Choroid plexus epithelial cell (primary cell): ENCODE measurements at places on chromosomes 2 and 18.

DNA sequence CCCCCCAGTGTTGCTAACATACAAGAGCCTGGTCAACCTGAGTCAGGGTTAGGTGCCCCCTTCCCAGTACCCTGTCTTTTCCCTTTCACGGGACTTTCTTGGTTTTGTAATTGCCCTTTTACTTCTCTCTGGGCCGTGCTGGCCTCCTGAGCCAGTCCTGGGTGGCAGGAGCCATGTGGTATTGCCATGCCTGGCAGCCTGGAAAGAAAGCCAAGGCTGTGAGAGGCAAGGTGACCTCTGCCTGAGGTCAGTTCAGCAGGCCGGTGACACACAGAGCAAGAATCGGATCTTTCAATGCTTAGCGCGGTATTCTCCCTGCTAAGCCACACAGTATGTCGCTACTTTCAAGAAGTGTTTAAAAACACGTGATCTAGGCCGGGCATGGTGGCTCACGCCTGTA is 52.3 kb downstream of the C18orf63 start:
- no peak for DNase-seq

DNA sequence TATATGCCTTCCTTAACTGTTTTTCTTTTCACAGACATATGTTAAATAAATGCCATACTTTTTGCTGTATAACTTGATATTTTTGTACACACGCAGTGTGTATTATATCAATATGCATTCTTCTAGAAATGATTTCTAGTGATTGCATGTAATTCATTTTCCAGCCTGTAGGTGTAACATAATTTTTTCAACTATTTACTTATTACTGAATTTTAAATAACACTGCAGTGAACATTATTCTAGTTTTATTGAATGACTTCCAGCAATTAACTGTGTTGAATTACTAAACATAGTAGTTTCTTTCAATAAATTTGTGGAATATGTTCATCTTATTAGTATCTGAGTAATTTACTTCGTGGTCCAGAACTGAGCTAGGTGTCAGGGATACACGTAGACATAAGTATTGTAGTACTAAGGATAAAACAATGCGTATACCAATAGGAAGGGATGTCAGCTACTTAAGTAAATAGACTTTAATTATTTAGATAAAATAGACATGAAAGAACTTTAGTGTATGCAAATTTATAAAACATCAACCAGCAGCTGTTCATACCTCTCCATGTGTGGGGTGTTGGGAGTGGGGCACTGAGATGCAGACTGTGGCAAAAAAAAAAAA is 28.0 kb downstream of the TANC1 start:
- no peak for DNase-seq

GRCh38 chr2:189024901-189025618 is 50.9 kb downstream of the COL3A1 start:
- peak; percentile 35 for DNase-seq

GRCh38 chr18:3360211-3360610 is 89.8 kb upstream of the TGIF1 start:
- DNase-seq, result no peak
